ENCODE measurements at places on chromosomes 5 and 9. TPM values are rescaled to one million over a fixed set of nuclear protein-coding genes. Genes with fewer than 3 reads are reported as not detected.

Gene SOX30
- 0.26 TPM for polyA plus RNA-seq

Gene PDLIM4
- 59.7 TPM for polyA plus RNA-seq

Gene CA9
- polyA plus RNA-seq = 0.82 TPM

GRCh38 chr5:102529447-102529846, 30.6 kb upstream of the SLCO6A1 start:
- peak; percentile 20 for DNase-seq

GRCh38 chr9:76866689-76867088, 39.2 kb downstream of the PRUNE2 start:
- DNase-seq = peak; percentile 78

DNA sequence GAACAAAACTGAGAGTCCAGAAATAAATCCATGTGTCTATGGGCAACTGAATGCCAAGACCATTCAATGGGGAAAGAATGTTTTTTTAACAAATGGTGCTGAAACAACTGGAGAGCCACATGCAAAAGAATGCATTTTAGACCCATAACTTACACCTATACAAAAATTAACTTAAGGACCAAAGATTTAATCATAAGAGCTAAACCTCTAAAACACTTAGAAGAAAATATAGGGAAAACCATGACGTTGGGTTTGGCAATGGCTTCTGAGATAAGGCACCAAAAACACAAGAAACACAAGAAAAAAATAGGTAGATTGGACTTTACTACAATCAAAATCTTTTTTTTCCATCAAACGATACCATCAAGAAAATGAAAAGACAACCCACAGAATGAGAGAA, 48.4 kb upstream of the ANKRD33B start:
- DNase-seq = no peak

Gene EIF4EBP3
- polyA plus RNA-seq = 7.9 TPM

DNA sequence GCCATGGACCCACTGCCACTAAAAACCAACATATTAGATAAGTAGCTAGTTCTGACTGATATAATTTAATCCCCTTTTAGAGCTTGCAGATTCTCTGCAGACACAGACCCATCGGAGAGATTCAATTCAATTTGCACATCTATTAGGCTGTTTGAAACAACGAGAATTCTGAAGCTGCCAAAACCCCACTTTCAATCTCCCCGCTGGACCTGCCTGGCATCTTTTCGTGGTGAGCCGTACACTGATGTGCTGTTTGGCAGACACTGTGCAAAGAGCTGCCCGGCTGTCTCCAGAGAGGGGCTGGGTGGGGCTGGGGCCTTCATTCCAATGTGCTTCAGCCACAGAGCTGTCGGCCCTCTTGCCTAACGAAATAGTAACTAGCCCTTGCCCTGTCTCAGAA, 42.1 kb upstream of the FAM240B start:
- no peak for DNase-seq

- peak; percentile 28 for DNase-seq
These were observed 422.6 kb downstream of the EFNA5 start for GRCh38 chr5:107248066-107248695.

DNA sequence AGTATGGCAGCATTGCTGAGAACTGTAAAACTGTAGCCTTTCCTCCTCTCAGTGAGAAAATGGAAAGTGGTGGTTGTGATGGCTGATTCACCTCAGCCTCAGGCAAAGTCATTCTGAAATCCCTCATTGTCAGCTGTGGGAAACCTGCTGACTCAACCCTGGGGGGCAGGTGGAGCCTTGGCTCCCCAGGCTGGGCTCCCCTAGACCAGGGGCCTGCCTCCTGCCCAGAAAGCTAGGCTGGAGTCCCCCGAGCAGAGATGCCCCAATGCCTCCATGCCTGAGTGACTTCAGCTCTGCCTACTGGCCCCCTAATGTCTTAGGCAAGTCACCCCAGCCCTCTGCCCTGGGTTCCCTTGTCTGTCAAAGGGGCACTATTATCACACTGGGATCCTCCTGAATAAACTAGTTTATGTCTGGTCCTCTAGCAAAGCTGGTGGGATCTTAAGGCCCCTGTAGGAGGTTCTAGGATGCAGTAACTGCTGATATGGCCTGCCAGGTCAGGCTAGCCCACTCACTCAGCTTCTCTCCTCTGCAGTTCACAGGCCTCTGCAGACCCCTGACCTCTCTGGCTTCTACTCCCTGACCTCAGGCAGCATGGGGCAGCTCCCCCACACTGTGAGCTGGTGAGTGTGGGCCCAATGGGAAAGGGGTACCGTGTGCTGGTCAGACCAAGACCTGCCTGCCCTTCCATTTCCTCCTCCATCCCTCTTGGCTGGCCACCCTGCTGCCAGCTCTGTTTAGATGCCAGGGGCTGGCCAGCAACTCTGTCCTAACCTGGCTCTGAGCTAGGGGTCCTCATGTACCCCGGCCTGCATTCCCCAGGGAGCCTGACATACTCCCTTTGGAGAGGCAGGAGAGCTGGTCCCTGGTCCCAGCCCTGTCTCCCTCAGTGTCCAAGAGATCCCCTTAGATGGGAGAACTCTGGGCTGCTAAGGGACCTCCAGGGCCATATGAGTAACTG, 24.2 kb downstream of the TCF7 start:
- no peak for DNase-seq
